ENCODE measurements at places on chromosomes 11 and 22. TPM values are rescaled to one million over a fixed set of nuclear protein-coding genes. Genes with fewer than 3 reads are reported as not detected.

DNA sequence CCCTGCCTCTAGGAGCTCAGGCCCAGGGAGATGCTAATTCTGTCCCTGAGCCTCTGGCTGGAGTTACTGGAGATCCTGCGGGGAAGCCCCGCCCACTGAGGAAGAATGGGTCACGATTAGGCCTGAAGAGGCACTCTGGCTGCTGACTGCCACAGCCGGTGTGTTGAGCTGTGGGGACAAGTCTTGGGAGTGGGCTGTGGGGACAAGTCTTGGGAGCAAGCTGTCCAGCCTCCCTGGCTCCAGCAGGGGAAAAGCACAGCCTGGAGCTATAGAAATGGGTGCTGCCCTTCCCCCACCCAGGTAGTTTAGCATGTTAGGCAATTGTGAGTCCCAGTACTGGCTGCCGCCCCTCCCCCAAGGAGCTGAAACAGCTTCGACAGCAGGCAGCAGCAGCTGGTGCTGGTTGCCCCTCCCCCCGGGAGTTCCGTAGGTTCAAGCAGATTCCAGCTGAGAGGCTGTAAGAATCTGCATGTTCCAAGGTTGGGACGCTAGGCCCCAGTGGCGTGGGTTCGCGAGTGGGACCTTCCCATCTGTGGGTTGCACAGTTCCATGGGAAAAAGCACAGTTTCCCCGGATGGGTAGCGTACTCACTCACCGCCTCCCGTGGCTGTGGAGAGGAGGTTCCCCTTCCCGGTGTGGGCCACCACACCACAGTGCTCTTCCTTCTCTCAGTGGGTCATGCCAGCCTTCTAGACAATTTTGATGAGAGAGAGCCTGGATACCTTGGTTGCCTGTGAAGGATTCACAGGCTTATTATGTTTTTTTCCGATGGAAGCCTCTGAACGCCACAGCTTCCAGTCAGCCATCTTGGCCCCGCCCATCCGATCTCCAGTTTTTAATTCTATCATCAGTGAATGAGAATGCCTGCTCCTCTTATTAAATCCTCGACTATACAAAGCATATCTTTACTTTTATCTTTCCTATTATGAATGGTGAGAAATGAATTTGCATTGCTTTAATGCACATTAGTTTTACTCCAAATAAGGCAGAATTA is 61.5 kb downstream of the MSANTD4 start:
- H3K27me3 ChIP-seq, result no peaks in the 10 kb centered on the region
- H3K36me3 ChIP-seq, result no peaks in the 10 kb centered on the region
- H3K27ac ChIP-seq, result no peak overlapping the region
- H3K4me3 ChIP-seq, result no peak overlapping the region

GRCh38 chr11:123544631-123545375 is 109.6 kb downstream of the SCN3B start:
- H3K27ac ChIP-seq, result no peak overlapping the region
- DNase-seq, result no peak
- H3K36me3 ChIP-seq, result peaks cover 8% of the 10 kb centered on the region
- no peaks in the 10 kb centered on the region for H3K27me3 ChIP-seq
- peaks cover 17% of the 10 kb centered on the region for H3K4me1 ChIP-seq
- H3K4me3 ChIP-seq, result no peak overlapping the region

Gene SCO2
- total RNA-seq, result 9.1 TPM

GRCh38 chr11:67428052-67429001 is at the start of gene RPS6KB2:
Gene RPS6KB2, plus strand, starts transcription at chr11:67428494. Its CDS starts 52 bp downstream, at chr11:67428546.
- peaks cover 52% of the 10 kb centered on the region for H3K4me1 ChIP-seq
- no peaks in the 10 kb centered on the region for H3K27me3 ChIP-seq
- DNase-seq, result peak; percentile 100

Gene NLRP6
- 6.9 TPM for total RNA-seq

GRCh38 chr11:32379719-32380118 is 55.6 kb downstream of the WT1 start:
- no peaks in the 10 kb centered on the region for H3K4me1 ChIP-seq
- H3K27me3 ChIP-seq, result peaks cover 3% of the 10 kb centered on the region
- H3K36me3 ChIP-seq, result no peaks in the 10 kb centered on the region
- DNase-seq, result no peak
- no peak overlapping the region for H3K4me3 ChIP-seq

Gene CD82
- 285 TPM for total RNA-seq

Gene MICAL2
- 168 TPM for total RNA-seq

Gene BTBD18
- total RNA-seq, result not detected

DNA sequence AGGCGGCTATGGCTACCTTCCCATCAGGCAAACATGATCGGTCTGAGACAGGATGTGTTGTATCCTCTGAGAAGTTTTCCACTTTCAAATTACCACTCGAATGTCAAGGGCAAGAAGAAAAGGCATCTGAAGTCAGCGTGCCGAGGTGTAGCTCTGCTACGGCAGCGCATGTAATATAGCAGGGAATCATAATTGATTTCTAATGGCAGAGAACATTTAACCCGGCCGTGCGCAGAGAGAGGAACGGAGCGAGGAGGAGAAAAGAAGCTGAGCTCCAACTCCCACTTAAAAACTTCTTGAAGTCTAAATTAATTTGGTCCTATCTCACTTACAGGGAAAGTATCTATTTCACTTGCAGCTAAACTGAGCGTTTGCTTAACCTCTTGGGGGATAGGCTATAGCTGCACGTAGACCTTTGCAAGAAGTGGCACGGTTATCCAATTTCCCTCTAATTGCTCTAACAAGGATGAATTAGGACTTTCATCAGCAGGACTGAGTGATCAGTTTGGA is 137.3 kb upstream of the KIRREL3 start:
- H3K36me3 ChIP-seq, result no peaks in the 10 kb centered on the region
- H3K4me3 ChIP-seq, result no peak overlapping the region
- no peak overlapping the region for H3K27ac ChIP-seq
- no peaks in the 10 kb centered on the region for H3K27me3 ChIP-seq
- no peaks in the 10 kb centered on the region for H3K4me1 ChIP-seq

Gene ZNF143
- total RNA-seq, result 39.5 TPM

DNA sequence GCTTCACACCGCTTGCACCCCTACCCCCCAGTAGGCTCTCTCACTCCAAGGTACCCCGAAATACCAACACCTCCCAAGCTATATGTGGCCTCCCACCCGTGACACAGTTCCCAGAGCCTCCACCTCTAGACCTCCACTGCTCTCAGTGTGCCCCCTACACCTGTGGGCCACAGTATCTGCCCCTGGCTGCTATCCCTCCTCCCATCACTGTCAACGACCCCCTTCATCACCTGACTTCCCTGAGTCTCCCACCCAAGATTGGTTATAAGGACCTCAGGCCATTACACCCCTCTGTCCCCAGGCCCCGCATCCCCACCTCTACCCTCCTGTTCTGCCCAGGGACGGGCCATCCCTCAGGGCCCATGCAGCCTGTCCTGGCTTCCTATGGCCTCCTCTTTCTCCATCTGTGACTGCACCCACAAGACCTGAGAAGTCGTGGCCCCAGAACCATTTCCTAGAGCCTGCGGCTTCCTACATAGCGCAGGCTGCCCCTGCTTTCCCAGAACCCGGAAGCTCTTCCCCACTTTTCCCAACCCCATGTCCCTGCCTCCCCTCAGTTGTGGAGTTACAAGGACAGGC is 734 bp downstream of the ACR start:
- H3K4me3 ChIP-seq, result no peak overlapping the region
- H3K4me1 ChIP-seq, result peaks cover 3% of the 10 kb centered on the region
- no peak overlapping the region for H3K27ac ChIP-seq

- peaks cover 15% of the 10 kb centered on the region for H3K4me1 ChIP-seq
- no peak overlapping the region for H3K4me3 ChIP-seq
- no peak overlapping the region for H3K27ac ChIP-seq
- peaks cover 27% of the 10 kb centered on the region for H3K27me3 ChIP-seq
- H3K36me3 ChIP-seq, result no peaks in the 10 kb centered on the region
Measured at GRCh38 chr11:45385423-45385822, 99.3 kb upstream of the SYT13 start.

DNA sequence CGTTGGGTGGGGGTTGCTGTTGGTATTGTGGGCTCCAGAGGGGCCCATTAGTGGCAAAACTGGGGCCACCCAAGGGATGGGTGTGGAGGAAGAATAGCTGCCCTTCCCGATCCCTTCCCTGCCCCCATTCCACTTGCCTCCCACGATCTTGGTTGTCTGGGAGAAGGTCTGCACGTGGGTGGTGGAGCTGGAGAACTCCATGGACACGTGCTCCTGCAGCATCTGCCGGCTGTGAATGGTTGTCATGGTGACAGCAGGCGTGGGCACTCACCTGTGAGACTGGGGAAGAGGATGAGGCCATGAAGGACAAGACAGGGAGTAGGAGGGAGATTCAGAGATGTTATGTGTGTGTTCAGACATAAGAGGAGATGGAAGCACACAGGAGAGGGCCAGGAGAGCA is 2.0 kb downstream of the IGSF22 start:
- H3K27ac ChIP-seq, result no peak overlapping the region
- peaks cover 8% of the 10 kb centered on the region for H3K4me1 ChIP-seq
- no peaks in the 10 kb centered on the region for H3K36me3 ChIP-seq

DNA sequence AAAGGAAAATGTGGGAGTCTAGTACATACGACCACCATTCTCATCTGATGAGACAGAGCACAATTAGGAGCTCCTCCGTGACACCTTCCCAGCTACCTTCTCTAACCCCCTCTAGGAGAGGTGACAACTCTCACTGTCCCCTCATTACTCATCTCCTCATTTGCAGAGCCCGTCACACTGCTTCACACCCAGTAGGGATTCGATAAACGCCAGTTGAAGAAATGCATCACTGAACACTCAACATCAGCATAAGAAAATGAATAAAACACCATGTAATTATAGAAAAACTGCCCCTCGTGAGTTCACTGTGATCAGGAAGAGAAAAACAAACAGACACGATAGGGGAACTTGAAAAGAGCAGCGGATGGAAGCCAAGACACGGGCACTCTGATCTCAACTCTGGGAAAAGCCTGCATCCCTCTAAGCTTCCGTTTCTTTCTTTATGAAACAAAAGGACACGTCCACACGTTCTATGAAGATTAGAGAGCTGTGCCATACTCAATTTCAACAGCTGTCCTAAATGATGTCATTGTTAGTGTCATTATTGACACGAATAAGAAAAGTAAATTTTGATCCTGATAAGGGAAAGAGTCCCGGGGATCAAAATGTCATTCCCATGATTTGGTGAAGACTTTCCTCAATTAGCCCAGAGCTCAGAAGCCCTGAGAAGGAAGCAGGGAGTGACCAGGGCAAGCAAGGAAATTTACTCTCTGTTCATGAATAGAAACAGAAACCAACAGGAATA is 356.9 kb downstream of the LARGE1 start:
- H3K4me1 ChIP-seq, result peaks cover 10% of the 10 kb centered on the region
- no peaks in the 10 kb centered on the region for H3K27me3 ChIP-seq
- no peak overlapping the region for H3K27ac ChIP-seq
- DNase-seq, result no peak
- H3K4me3 ChIP-seq, result no peak overlapping the region
- H3K36me3 ChIP-seq, result no peaks in the 10 kb centered on the region

DNA sequence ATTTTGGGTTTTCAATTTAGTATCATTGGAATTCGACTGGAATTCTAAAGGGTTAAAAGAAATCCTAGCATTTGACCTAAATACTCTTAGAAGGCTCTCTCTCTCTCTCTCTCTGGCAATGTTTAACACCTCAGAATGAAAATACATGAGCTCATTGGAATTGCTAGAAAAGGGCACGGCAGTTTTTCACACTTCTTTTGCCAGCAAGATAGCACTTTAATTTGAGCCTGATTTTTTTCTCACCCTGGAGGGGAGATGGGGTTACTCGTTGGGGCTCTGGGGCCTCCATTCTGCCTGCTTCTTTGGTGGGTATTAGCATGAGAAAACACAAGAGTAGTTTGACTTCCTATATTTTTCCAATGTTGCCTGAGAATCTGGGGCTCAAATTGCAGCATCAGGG is 22.8 kb upstream of the CLMP start:
- H3K27ac ChIP-seq, result no peak overlapping the region
- no peaks in the 10 kb centered on the region for H3K4me1 ChIP-seq
- peaks cover 2% of the 10 kb centered on the region for H3K36me3 ChIP-seq
- H3K4me3 ChIP-seq, result no peak overlapping the region

GRCh38 chr11:75028724-75029123 is 40.0 kb downstream of the NEU3 start:
- no peaks in the 10 kb centered on the region for H3K27me3 ChIP-seq
- H3K4me1 ChIP-seq, result no peaks in the 10 kb centered on the region
- peaks cover 1% of the 10 kb centered on the region for H3K36me3 ChIP-seq
- no peak overlapping the region for H3K27ac ChIP-seq
- no peak for DNase-seq

DNA sequence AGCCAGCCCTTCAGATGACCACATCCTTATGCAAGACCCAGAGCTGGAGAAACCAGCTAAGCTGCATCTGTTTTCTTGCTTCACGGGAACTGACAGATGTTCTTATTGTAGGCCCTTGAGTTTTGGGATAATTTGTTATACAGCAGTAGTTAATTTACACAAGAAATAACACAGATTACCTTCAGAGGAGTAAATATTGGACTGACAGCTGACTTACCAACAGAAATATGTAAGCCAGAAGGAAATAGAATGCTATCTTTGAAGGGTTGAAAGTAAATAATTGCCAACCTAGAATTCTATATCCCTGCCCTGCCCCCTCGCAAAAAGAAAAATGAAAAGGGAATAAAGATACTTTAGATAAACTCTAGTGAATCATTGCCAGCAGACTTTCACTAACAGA is 124.1 kb downstream of the WNT7B start:
- DNase-seq, result no peak
- no peaks in the 10 kb centered on the region for H3K4me1 ChIP-seq
- no peak overlapping the region for H3K4me3 ChIP-seq
- no peaks in the 10 kb centered on the region for H3K27me3 ChIP-seq

DNA sequence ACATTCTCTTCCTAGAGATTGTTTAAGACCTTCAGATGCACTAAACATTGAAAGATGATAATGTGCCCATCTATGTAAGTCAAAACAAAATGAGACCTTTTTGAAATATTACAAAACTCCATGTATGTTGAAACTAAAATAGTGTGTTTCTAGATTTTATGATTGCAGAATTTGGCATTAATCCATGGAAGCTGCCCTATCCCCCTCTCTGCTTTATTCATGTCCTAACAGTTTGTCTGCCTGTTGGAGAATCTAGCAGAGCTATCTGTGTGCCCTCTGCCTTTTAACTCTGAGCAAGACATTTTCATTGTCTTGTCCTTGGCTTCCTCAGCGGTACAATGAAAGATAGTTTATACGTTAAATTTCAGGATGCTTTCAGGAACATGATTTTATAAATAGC is 105.5 kb downstream of the FAT3 start:
- no peak overlapping the region for H3K4me3 ChIP-seq
- H3K36me3 ChIP-seq, result no peaks in the 10 kb centered on the region
- H3K27me3 ChIP-seq, result no peaks in the 10 kb centered on the region
- no peaks in the 10 kb centered on the region for H3K4me1 ChIP-seq
- no peak overlapping the region for H3K27ac ChIP-seq

Gene TBC1D10A
- total RNA-seq, result 48.1 TPM

Gene RASD2
- total RNA-seq, result not detected

GRCh38 chr11:88179141-88179540 is 3.9 kb upstream of the RAB38 start:
- H3K36me3 ChIP-seq, result peaks cover 9% of the 10 kb centered on the region
- peak; percentile 84 for DNase-seq
- H3K27me3 ChIP-seq, result peaks cover 42% of the 10 kb centered on the region
- peak overlapping the region; percentile 77 for H3K27ac ChIP-seq

DNA sequence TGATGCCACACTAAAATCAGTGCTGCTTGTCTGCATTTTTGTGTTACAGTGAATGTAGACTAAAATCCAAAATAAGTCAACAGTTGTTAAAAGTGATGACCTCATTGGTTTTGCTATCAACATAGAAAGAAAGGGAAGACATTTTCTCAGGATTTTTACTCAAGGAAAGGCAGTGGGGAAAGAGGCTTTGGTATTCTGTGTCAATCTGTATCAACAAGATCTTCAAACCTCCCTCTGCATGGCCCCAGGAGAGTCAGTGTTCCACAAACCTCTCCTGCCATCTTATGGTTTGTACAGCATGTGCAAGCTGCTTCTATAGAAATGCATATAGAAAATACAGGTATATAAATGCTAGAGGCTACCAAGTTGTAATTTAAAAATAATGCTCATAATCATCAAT is 13.8 kb upstream of the OR51M1 start:
- H3K27me3 ChIP-seq, result peaks cover 3% of the 10 kb centered on the region
- H3K36me3 ChIP-seq, result no peaks in the 10 kb centered on the region
- H3K27ac ChIP-seq, result no peak overlapping the region
- no peak for DNase-seq
- no peak overlapping the region for H3K4me3 ChIP-seq
- H3K4me1 ChIP-seq, result no peaks in the 10 kb centered on the region
